ENCODE measurements at places on chromosomes 7 and 10.
A peak's percentile ranks its signal among the peaks of the same experiment; 100 is the strongest.

DNA sequence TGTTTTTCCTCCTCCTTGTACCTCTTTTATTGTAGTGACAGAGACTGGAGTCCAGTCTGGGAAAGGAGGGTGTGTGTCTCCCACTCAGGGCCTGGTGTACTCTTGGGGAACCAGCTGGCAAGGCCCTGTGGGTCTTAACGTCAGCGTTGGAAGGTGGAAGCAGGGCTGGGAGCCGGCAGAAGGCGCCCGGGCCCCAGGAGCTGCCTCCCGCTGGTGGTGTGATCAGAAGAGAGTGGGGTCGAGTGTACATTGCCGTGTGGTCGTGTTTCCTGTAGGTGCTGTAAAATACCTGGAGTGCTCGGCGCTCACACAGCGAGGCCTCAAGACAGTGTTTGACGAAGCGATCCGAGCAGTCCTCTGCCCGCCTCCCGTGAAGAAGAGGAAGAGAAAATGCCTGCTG, 45.7 kb downstream of the DAGLB start:
- no peak for DNase-seq

- DNase-seq = no peak
These were observed 178.5 kb downstream of the PTPRN2 start for GRCh38 chr7:158409120-158409519.

DNA sequence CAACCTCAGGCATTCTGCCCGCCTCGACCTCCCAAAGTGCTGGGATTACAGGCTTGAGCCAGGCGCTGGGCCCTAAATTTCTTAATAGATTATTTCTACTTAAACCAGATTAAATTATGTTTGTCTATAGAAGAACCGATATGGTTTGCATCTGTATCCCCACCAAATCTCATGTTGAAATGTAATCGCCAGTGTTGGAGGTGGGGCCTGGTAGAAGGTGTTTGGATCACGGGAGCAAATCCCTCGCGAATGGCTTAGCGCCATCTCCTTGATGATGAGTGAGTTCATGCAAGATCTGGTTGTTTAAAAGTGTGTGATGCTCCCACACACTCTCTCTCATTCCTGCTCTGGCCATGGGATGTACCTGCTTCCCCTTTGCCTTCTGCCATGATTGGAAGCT, 109.3 kb upstream of the NANOS1 start:
- DNase-seq = no peak

DNA sequence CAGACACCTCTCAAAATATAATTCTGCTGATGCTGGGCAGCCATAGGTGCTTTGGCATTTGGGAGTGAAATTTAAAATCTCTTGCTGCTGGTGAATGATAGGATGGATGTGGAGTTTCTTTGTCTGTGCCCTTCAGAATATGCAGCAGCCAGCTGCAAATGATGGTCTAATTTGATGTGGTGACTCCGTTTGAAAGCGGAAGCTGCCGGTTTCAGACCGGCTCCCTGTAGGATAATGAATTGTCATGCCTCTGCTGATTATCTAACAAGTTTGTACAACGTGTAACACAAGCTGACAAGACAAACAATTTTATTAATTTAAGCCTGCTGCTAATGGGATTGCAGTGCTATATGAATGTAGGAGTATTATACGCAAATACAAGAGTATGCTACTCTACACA, 103.5 kb downstream of the SND1 start:
- DNase-seq = no peak

- no peak for DNase-seq
These were observed 307.6 kb upstream of the PHYHIPL start for GRCh38 chr10:58868736-58869435.

DNA sequence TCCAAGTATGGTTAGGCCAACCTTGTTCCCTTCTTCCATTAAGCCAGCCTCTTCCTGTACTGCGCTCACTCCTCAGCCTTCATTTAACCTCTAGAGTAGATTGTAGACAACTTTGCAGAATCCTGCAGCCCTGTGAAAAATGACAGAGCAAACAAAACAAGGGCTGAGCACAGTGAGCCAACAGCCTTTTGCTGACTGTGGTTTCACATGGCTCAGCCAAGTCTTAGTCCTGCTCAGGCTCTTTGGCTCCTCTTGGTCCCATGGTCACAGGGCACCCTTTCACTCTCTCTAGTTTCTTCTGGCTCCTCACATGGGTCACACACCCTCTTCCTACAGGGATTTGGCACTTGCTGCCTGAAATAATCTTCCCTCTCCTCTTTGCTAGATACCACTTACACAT, 900.3 kb downstream of the CCSER2 start:
- no peak for DNase-seq

DNA sequence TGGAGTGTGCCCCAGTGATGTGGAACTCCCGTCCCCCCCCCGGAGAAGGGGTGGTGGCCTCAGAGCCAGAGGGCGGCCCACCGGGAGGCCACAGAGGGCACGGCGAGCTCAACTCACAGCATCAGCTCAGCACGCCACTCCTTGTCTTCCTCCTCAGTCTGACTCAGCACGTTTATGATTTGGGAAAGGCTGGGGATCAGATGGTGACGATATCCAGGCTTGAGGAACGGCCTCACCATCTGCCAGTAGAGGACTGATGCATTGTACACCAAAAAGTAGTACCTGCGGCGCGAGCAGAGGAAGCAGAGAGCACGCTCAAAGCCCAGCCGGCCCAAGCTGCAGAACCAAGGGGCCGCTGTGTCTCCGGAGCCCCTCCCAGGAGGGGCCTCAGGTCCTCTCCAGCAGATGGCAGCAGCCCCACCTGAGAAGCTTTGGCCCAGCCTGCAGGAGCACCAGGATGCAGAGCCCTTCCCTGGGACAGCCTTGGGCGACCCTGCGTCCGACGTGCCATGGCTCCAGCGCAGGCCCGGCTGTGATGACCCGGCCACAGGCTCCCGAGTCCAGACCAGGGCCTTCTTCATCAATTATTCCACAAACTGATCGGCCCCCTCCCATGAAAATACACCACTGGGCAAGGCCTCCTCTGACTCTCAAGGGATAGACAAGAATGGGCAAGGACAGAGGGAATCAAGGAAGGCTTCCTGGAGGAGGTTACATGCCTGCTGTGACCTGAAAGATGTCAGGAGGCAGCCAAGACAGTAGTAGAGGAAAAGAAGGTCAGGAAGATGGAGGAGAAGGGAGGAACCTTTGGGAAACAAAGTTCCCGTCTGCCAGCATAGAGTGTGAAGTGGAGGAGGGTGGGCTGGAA, 3.7 kb downstream of the CFAP46 start:
- no peak for DNase-seq

GRCh38 chr7:4450483-4450882, 231.6 kb upstream of the FOXK1 start:
- no peak for DNase-seq

- DNase-seq = no peak
These were observed 29.1 kb downstream of the ERCC6 start for GRCh38 chr10:49509771-49510303.

DNA sequence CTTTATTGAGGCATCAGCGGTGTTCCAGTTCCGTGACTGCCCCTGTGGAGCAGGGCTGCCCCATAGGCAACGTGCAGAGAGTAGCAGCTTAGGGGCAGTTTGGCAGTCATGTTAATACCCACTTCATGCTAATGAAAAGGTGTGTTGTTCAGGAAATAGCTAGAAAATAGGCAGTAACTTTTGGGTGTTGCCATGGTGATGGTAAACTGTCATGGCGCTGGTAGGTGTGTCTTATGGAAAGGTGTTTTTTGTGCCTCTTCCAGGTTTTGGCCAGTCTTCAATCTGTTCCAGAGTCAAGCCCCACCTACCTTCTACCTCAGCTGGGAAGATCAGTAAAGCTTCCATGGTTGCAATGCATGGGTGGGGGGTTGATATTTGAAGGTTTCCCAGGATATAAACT, 36.3 kb upstream of the MINDY3 start:
- no peak for DNase-seq

- DNase-seq = no peak
These were observed 3.1 kb downstream of the MEPCE start for GRCh38 chr7:100432621-100433275.

DNA sequence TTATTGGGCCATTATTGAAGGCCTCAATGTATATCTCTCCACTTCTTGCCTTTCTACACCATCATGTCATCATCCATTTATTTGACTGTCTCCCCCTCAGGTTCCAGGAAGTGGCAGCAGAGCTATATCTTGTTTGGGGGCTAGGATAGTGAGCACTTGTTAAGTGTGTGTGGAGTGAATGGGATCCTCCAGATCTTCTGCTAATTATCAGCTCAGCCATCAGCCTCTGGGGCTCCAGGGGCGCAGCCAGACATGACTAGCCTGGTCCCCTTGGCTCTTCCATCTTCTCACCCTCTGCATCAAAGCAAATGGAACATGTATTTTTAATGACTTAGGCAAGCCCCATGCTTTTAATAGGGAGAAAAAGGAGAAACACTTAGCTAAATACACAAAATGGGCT, 176.5 kb downstream of the ARHGAP12 start:
- no peak for DNase-seq

- no peak for DNase-seq
These were observed 72.7 kb downstream of the GCC1 start for GRCh38 chr7:127512663-127513062.

- DNase-seq = peak; percentile 56
These were observed 61.4 kb upstream of the NFKB2 start for GRCh38 chr10:102334101-102334500.

- DNase-seq = no peak
These were observed 7.3 kb downstream of the RNF216 start for GRCh38 chr7:5774136-5774535.

DNA sequence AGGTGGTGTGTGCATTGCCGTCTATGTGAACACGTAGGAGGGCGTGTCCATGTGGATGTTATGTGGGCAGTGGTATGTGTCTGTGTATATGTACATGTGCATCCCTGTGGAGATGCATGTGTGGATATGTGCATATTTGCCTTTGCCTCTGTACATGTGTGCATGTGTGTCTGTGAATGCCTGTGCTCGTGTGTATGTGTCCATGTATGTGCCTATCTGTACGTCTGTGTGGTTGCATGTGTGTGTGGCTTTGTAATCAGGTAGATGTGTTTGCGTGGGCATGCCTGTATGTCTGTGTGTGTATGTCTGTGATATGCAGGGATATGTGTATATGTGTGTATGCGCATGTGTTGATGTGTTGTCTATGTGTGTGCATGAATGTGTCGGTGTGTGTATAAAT, 19.7 kb downstream of the ADCY1 start:
- no peak for DNase-seq

DNA sequence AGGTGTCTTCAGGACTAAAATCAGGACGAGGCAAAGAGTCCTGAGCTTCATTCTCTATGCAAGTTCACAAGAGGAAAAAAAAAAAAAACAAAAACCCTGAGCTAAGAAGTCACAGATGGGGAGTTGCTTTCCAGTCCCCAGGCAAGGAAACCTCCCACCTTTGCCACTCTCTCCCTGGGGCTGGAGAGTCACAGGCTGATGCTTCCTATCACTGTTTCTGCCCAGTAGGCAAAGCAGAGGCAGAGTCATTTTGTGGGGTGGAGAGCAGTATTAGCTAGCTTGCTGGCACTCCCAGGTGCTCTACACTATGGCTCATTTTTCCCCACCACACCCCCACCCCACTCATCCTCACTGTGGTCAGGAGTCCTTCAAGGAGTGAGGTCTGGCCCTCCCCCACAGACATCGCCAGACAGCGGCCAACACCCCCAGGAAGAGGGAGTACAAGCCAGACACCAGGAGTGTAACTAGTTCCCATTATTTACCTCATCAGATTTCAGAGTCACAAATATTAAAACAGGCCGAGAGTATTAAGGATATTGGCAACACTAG, 34.6 kb upstream of the UNC5B start:
- DNase-seq = no peak

DNA sequence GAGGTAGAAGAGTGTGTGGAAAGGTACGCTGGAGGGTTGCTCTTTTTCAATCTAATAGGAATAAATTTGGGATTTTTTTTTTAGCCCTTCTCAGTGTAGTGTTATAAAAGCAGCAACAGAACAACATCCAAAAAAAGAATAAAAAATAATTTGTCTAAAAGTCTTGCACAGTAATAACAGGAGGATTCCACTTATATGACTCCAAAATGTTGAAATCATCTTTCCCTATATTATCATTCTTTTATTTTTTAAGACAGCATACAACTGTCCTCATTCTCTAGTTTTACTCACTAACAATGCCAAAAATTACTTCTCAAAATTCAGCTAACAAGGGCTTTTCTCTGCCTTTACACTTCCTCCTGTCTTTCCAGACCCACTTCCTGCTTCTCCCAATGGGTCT, 27.8 kb downstream of the IL2RA start:
- DNase-seq = no peak

- DNase-seq = peak; percentile 13
These were observed 51.2 kb downstream of the GTF2I start for GRCh38 chr7:74708569-74709275.

Data from fibroblast of pulmonary artery (primary cell).